GM19239 (cell line): ENCODE measurements at places on chromosomes 16 and 17.

GRCh38 chr17:7745748-7746470 is 28.4 kb downstream of the DNAH2 start:
- no peak for DNase-seq

DNA sequence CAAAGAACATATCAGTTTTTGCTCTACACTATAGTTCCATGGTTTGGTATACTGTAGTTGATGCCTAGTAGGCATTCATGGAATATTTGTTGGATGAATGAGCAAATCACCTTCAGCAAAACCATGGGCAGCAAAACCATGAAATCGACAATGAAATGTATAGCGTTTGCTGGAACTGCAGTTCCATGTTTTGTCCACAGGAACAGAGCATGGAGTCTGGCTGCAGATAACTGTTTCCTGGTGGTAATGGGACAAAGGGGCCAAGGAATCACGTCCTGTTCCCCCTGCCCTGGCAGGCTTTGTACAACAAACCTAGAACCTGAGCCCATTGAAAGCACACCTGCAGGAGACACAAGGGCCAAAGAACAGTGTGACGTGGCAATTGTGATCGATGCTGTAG is 101.1 kb downstream of the USP31 start:
- DNase-seq = no peak

DNA sequence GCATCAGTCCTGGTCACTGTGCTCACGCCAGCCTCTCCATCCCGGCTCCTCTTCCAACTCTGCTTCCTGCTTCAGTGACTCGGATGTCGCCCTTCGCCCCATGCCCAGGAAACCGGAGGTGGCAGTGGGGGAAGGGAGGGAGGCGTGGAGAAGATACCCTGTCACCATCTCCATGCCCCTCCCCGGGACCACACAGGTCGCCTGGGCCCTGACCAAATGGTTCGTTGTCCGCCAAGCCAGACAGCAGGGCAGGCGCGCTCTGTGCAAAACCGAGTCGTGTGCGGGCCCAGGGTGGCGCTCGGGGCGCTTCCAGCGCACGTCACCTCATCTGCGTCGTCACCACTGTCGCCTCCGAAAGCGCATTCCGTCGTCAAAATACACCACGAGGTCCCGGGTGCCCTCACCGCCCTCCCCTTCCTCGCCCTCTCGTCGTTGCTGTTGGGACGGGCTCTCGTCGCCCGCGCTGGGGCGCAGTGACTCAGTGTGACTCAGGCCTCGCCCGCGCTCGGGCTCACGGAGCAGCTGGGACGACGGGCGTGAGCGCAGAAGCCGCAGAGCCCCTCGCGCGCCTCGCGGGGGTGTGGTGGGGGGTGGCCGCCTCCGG is 39.2 kb downstream of the ZNF778 start:
- no peak for DNase-seq

- DNase-seq = peak; percentile 44
Measured at GRCh38 chr17:9239246-9239792, 218.0 kb downstream of the NTN1 start.

GRCh38 chr17:77456271-77456950 is 315.6 kb downstream of the SEC14L1 start:
- no peak for DNase-seq

DNA sequence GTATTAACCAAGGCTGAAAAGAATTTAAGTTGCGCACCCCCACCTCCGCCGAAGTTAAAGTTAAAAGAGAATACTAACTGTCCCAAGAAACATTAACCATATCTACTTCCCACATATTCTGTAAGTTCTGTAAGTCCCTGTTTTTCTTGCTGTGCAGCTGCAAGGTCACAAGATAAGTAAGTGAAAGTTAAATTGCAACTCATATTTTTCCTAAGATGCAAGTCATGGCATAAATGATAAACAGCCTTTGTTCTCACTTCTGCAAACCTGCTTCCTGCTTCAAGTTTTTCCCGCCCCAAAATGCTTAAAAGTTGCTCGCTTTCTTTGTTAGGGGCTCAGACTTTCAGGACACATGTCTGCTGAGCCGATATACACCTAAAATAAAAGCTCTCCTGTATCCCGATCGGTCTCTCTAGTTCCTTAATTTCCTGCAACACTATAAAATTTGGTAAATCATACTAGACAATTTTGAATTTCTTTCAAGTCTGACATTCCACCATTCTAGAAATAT is 32.6 kb upstream of the ABCA9 start:
- no peak for DNase-seq

- DNase-seq = no peak
Measured at GRCh38 chr16:11094857-11095565, 150.6 kb downstream of the CLEC16A start.

DNA sequence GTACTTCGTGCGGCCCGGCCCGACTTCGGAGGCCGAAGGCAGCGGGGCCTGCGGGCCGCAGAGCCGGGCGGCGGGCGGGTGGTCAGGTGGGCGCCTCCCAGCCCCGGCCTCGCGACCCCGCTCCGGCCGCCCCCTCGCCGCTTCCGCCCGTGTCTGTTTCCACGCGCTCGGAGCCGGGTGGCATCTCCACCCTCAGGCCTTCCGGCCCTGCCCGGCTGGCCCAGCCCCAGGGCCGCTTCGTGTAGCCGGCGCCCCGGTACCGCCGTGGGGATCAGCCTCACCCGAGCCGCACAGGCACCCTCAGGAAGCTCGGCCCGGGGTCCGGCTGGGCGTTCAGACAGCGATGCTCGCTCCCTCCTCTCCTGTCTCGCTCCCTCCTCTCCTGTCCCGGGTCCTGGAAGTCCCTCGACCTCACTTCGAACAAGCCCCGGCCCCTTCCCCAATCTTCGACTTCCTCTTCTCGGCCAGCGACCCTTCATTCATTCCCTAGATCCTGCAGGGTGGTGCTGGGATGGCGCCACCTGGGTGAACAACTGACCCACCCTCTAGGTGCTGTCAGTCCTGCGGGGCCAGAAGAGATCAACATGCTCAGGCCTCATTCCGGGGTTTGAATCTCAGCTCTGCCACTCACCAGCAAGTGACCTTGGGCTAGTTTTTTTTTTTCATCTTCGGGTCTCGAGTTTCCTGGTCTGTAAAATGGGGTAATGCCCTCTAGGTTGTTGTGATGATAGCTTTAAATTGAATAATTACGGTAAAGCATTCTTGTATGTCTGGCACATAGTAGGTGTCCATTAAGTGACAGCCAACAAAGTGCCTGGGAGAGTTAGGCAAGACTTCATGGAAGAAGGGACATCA is 610 bp downstream of the VPS4A start:
- peak; percentile 58 for DNase-seq

- peak; percentile 85 for DNase-seq
Measured at GRCh38 chr17:19744922-19745757, 3.0 kb downstream of the ALDH3A1 start.

DNA sequence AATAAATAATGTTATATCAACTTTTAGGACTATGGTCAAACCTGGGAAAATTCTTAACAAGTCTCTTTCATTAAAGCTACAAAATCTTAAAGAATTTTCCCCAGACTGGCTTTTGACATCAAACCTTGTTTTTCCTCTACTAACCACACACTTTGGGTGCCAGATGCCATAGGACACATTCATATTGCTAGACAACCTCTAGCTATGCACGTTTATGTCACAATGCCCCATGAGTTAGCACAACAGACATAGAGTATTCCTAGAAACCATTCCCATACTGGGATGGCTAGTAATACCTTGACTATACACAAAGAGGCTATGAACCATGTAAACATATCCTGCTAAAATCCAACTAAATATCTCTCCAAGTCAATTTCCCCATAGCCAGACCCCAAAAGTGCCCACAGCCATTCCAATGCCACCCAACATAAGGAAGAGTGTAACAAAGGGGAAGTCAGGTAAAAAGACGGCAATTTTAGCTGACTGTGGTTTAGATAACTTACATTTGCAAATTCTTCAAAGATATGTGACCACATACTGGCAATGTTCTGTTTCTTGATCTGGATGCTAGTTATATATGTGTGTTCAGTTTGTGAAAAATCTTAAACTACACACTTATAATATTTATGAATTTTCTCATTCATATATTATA is 23.4 kb downstream of the SMURF2 start:
- no peak for DNase-seq

GRCh38 chr17:6574687-6575595 is 18.6 kb upstream of the PITPNM3 start:
- peak; percentile 54 for DNase-seq

- no peak for DNase-seq
Measured at GRCh38 chr17:6981426-6981825, 14.4 kb upstream of the ALOX12 start.

DNA sequence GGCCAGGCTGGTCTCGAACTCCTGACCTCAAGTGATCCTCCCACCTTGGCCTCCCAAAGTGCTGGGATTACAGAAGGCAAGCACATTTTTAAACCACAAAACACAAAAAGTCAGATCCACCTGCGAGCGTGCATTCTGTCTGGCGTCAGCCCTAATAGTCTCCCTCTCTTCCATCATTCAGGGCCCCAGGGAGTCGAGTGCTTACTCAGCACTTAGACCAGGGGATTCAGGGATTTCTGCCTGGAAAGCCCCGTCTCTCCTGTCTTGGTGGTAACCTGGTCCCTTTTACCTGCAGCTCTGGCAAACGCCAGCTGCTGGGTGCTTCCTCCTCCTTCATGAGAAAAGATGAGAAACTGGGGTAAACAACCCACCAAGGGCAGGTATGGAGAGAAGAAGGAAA is 443.1 kb downstream of the SOX9 start:
- no peak for DNase-seq

- DNase-seq = no peak
Measured at GRCh38 chr16:23561586-23561985, 4.1 kb downstream of the UBFD1 start.

DNA sequence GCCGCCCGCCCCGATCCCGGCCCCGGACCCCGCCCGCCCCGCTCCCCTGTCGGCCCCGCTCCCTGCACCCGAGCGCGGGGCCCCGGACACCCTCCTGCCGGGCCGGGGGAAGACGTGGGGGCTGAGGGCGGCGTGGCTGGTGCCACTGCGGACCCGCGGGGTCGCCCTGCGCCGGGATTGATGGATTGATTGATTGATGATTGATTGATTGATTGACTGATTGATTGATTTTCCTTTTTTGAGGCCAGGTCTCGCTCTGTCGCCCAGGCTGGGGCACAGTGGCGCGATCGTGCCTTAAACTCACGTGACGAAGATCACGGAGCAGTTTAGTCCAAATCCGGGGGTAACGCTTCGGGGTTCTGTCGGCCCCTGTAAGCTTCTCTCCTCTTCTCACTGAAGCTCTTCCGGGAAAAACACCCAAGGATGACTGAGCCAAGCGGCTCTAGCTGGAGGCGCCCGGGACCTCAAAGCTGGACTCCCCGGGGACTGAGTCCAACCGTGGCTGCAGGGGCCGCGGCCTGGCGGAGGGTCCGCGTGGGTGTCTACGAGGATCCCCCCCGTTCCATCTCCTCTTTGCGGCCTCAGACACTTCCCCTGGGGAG is 40.2 kb upstream of the BHLHA9 start:
- no peak for DNase-seq

- DNase-seq = no peak
Measured at GRCh38 chr16:78832100-78832499, 732.6 kb downstream of the WWOX start.

DNA sequence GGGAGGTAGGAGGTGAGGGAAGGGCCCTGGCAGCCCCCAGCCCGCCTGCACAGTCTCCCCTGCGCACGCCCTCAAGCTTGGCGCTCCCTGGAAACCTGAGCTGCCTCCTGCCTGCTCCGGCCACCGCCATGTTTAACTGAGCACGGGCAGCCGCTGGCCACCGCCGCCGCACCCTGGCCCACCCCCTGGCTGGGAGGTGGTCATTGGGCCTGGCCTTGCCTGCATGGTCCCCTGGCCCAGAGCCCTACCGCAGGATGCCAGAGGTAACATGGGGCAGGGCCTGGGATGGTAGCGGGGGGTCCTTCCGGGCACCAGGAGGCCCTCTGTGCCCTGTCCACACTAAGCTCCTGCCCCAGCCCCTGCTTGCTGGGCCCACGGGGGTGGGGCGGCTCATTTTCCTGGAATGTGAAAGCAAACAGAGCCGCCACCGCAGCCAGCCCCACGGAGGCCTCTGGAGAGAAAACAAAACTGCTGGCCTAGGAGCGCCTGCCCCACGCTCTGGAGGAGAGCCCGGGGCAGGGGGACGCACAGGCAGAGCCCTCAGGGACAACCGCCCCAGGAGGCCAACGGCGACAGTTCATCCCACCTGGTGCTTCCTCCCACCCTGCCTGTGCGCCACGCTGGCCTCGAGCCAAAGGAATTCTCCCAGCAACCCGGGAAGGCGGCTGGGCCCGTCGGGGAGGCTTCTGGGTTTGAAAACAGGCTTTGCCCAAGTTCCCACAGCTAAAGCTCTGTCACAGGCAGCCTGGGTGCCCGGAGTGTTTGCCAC is 8.9 kb downstream of the NHERF2 start:
- DNase-seq = no peak
